ENCODE measurements at places on chromosomes 1 and 21.

GRCh38 chr1:110061341-110061740, 9.1 kb downstream of the ALX3 start:
- DNase-seq: no peak

DNA sequence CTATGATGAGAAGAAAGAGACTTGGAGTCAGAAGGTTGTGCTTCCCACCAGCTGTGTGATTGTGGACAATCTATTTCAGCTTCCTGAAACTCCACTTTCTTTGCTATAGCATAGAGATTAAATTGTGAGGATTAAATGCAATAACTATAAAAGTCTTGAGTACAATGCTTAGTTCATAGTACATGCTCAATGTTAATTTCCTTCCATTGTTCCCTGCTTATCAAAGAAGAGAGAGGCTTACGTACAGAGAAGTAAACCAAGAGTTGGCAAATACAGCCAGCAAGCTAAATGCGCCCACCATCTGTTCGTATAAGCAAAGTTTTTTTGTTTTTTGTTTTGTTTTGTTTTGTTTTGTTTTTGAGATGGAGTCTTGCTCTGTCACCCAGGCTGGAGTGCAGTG, 317.9 kb upstream of the NFIA start:
- DNase-seq: no peak

DNA sequence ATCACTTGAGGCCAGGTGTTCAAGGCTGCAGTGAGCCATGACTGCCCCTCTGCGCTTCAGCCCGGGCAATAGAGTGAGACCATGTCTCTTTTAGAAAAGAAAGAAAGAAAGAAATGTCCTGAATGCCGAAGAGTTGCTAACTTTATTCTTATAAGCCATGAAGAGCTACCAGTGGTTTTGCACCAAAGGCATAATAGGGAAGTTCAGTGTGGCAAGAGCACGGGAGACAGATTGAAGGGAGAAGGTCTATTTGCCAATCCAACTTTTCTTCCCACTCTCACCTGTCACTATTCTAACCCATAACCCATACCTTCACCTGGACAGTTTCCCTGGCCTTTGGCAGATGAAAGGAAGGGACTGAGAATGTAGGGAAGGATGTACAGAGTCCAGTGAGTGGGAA, 4.4 kb upstream of the PEA15 start:
- no peak for DNase-seq

DNA sequence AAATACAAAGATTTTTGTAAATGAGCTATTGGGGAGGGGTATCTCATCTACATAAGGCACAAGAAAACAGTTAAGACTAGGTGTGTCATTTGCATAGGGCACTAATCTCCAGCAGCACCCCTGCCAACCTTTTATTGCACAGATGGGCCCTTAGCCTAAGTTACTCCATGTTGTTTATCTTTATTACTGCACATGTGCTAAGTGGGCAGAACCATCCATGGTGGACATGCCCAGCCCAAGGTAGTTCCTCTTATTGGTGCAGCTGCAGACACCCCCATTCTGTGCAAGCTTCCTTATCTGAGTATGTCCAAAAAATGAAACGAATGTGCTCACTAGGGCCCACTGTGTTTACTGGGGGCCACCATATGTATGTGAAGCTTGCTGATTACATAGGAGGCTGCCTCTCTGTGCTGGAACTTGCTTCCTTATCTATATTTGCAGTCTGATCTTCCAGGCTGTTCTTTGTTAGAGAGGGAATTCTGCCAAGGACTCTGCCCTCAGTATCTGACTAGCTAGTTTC, 77.3 kb upstream of the NEK7 start:
- no peak for DNase-seq

DNA sequence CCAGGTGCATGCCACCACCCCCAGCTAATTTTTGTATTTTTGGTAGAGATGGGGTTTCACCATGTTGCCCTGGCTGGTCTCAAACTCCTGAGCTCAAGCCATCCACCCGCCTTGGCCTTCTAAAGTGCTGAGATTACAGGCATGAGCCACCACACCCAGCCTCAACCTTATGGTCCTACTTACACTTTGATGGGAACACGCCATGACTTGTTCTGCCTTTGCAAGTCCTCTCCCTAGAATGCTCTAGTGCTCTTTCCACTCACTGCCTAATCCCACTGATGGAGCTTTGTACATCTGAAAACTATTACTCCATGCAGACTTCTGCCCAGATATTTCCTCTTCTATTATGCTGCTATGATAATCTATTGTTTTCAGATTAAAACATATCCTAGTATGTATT, 174.3 kb downstream of the DAB1 start:
- DNase-seq: no peak

GRCh38 chr1:77361621-77362020, 79.8 kb downstream of the AK5 start:
- DNase-seq: no peak

DNA sequence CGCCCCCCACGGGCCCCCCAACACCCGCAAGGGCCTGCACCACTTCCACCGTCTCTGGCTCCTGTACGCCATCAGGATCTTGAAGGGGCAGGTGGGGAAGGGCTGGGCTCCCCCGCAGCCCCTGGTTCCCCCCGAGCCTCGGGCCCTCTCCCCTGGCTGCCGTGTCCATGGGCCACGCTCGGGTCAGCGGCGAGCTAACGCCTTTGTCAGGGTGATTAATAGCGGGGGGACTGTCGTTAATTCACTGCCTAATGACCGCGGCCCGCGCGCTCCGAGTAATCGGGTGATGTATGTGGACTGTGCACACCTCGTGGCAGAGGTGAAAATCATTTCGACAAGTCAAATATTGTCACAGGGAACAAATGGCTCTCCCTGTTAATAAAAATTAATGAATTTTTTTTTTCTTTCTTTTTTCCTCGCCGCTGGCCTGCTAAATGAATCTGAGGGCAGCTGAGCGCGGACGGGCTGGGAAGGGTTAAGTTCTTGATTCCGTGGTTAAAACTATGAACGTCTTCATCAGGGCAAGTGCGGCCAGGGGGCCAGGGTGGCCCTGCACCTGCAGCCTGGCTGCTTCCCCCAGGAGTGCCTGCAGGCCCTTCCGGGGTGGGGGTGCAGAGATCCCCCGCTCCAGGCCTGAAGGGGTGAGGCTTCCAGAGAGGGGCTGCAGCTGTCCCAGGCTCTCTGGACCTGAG, 100.8 kb downstream of the PRDM16 start:
- DNase-seq: no peak

- DNase-seq: no peak
Observed at GRCh38 chr1:8541961-8542521, 224.1 kb downstream of the SLC45A1 start.

- no peak for DNase-seq
Observed at GRCh38 chr1:196178083-196178635, 430.1 kb downstream of the KCNT2 start.

Data from ACHN (cell line).